Daoy (cell line): ENCODE measurements at places on chromosomes 2 and 18.
A peak's percentile ranks its signal among the peaks of the same experiment; 100 is the strongest.

GRCh38 chr2:8615576-8616281 is 66.1 kb upstream of the ID2 start:
- DNase-seq: no peak

DNA sequence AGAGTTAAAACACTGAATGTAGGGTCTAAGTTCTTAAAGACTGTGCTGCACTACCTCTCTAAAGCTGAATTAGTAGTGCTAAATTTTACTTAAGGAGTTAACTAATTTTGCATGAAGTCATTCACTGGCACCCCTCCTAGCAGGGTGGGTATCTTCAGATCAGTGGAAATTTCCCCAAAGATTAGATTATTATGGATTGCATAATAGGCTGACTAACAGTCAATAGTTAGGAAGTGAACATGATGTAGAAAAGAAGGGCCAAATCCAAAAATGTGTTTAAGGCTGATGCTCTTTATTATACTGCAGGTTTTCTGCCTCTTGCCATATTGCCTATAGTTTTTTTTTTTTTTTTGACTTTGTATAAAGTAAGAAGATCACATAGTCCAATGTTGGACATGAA is 5.2 kb downstream of the ZNF638 start:
- DNase-seq: no peak

GRCh38 chr2:24110660-24111303 is 12.4 kb downstream of the PFN4 start:
- DNase-seq: peak; percentile 21

GRCh38 chr18:48336332-48336731 is 72.9 kb downstream of the ZBTB7C start:
- no peak for DNase-seq
